ENCODE measurements at places on chromosomes 6 and 20.

DNA sequence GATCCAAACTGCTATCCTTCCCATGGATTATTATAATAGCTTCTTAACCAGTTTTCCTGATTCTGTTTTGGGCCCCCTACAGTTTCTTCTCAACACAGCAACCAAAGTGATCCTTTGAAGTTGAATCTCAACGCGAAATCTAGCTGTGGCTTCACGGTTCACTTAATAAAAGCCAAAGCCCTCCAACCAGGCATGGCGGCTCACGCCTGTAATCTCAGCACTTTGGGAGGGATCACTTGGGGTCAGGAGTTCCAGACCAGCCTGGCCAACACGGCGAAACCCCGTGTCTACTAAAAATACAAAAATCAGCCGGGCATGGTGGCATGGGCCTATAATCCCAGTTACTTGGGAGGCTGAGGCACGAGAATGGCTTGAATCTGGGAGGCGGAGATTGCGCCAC, 3.3 kb downstream of the RMND1 start:
- no peak for DNase-seq

GRCh38 chr6:118335325-118335816, 212.7 kb upstream of the PLN start:
- DNase-seq = peak; percentile 63

GRCh38 chr20:54497931-54498718, 22.7 kb downstream of the DOK5 start:
- no peak for DNase-seq

- no peak for DNase-seq
These were observed 42.0 kb downstream of the HLA-DRB5 start for GRCh38 chr6:32488083-32488482.

DNA sequence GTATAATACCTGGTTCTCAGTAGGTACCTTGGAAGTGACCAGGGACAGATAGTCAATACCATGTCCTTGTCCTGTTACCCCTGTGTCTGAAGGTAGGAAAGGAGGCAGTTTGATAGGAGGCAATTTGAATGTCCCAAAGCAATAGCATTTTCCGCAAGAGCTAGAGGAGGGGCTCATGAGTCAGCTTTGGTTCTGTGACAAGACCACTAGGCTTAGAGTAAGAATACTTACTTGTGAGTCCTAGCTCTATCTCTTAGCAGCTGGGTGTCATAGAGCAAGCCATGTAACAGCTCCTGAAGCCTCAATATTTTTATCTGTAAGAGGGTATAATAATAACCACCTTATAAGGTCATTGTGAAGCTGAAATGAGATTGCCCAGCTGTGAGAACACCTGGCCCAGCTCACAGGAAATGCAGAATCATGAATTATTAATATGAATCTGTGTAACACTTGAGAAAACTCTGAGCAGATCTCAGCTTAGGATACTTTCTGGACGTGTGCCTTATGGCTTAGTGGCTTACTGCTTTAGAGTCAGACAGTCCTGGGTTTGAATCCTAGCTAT, 58.6 kb downstream of the DAAM2 start:
- no peak for DNase-seq

GRCh38 chr6:158780988-158781691, 38.0 kb downstream of the EZR start:
- no peak for DNase-seq

GRCh38 chr6:15961635-15962448, 167.0 kb upstream of the MYLIP start:
- no peak for DNase-seq

DNA sequence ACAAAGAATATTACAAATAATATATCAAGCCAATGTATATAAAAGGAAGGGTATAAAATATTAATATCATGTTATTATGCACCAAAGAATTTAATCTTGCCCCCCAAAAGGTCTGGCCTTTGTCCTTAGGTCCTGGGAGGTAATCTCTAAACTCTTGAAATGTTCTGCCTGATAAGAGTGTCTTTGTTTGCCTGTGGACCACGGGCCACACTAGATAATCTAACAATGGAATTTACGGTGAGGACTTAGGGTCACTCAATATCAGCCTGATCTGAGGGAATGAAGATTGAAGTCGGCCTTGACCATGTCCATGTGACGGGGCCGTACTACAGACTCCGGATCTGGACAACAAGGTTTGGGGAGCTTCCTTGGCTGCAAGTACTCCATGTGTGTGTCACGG, 42.9 kb downstream of the HUS1B start:
- DNase-seq = no peak

DNA sequence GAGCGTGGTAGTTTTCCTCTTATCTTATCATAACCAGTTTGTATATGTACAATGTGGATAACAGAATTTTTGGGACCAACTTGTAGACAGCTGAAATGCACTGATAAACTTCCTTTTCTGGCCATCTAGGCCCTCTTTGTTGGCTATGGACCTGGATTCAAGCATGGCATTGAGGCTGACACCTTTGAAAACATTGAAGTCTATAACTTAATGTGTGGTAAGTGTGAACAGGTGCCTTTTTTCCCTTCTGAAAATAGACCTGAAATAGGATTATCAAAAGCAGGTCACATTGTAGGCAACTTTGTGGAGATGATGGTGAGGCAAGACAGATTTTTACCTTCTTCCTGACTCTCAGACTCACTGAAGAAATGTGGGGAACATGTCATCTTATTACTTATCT, 67.8 kb downstream of the ENPP1 start:
- no peak for DNase-seq

DNA sequence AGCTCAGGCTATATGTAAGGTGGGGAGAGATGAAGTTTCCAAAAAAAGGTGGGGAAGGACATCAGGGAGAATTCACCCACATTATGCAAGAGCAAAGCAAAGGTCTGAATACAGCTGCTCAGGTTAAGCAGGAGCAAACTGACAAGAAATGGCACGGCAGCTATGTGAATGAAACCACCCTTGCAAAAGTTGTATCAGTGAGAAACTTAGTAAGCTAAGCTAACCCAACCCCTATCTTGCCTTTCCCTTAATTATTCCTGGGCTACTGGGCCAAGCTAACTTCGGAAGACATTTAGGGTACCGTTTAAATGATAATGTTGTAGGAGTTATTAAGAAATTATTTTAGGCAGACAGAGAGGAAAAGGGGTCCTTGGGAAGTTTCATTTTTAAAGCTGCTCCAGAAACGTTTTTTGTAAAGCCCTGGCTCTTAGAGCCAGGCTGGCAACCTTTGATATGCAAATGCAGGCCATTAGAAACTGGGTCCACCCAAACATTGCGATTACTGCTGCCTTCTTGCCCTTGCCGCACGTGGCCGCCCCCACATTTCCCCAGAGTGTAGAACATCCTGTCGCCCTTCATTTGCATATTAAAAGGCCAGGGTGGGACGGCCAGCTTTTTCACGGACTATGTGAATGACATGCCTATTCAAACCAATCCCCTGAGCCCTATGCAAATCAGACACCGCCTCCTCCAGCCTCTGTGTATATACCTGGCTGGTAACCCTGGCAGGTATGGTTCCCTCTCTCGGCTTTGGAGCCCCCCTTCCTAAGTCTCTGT, 60.5 kb upstream of the SAMD5 start:
- DNase-seq = no peak

DNA sequence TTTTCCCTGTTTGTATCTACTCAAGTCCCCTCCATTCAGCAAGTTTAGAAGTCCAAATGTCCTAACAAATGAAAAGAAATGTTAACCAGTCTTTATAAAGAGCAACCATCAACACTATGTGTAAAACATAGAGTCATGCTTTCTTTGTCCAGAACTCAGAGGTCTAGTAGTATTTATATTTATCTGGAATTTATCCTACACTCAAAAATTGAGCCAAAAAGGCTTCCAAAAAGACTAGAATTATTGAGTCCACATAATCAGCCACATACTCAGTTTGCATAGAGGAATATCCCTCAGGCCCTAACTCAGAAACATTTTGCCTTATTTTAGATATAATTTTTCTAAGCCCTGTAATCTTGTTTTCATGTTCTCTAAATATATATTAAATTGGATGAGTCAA, 455.0 kb downstream of the COL12A1 start:
- no peak for DNase-seq

DNA sequence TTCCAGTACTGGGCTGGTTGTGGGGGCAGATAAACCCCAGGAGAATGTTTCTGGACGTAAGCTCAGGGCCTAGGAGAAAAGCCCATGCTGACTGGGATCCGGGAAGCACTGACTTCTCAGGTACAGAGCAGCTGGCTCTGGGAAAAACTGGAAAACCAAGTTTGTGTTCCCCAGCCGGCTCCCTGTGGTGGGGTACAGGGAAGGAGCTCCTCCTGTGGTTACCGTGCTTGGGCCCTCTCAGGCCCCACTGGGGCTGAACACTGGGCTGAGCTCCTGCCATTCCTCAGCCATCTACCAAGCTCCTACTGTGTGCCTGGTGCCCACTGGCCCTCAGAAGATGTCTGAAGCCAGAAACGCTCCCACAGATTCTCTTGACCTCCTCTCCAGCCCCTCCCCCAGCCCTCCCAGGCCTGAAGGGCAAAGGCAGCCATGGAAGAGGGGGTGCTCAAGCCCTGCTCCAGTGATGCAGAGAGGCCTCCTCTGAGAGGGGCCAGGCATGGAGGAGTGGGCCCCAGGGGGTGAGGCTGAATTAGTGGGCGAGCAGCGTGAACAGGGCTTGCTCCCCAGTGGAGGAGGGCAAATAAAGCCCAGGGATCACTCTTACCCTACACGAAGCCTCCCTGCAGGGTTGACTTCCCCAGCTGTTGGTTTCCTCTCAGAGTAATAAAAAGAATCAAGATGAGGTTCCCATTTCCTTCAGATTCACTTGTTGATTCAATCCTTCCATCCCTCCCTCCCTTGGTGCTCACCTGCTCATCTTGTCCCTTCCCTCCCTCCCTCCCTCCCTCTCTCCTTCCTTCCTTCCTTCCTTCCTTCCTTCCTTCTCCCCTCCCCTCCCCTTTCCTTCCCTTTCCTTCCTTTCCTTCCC, 100.0 kb downstream of the VEGFA start:
- DNase-seq = no peak

- DNase-seq = no peak
These were observed 220.1 kb upstream of the TSHZ2 start for GRCh38 chr20:52752023-52752422.

- DNase-seq = peak; percentile 67
These were observed 42.6 kb downstream of the TRIM27 start for GRCh38 chr6:28880894-28881780.

- DNase-seq = no peak
These were observed 208.8 kb downstream of the ARHGAP18 start for GRCh38 chr6:129500958-129501739.

DNA sequence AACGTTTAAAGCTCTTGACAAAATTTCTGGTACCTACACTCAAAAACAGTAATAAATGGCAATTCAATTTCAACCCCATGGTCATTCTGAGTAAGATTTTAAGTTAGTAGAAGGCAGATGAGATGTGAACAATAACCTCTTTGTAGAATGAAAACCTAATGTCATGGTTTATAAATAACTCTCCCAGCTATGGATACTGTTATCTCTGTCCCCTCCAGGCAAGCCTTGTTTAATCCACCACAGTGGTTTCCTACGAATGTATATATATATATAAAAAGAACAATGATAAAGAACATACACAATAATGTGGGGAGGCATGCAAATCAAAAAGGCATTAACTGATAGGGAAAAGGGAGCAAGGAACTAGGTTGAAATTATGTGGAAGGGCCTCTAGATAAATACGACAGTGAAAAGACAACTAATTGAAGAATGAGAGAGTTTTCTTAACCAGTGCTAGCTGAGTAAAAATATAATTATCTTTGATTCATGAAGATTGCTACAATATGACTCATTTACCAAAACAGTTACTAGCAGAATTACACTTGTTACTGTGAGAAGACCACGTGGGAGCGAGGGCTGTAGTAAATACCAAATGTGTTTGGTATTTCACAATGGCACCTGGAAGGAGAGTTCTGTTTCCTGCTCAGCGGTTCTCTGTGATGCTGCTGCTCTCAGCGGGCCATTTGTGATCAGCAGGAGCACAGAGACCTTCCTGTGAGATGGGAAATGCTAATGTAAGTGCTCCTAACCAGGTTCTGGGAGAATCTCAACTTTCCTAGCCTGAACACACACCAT, 173.7 kb downstream of the MBOAT1 start:
- no peak for DNase-seq

DNA sequence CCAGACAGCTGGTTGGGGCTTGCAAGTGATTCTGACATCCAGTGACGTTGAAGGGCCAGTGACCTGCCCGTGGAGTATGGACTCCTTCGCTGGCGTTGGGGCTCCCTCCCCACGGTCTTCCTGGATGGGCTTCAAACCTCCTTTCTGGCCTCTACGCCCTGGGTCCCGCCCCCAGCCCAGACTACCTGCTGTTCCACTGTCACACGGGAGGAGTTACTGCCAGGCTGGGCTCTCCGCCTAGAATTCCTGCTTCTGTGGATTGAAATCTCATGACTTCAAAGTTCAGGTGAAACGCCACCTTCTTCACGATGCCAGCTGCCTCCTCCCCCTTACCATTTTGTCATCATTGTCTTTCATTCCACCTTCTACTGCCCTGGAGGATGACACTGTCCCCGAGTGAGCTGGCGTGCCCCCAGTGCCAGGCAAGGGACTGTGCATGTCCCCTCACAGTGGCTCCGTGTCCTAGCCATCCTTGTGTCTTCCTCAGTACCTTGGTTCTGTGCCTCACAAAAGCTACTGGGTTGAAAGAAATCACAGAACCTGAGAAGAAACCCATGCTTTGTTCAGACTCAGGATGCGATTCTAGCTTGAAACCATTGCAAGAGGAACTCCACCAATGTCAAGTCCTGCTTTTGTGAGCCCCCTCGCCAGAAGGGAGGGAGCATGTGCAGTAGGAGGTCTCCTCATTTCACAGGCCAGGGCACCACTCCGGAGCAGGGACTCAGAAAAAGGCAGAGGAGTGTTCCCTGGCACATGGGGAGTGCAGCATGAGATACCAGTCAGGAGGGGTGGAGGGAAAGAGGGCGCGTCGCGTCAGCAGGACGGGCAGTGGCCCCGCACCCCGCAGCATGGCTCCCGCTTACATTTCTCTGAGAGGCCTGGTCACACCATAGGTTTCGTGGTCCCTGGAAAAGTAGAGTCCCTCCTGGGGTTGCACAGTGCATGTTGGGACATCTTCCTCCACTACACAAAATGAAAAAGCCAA, 11.0 kb upstream of the IRF4 start:
- no peak for DNase-seq
